NCI-H187 treated with DMSO at 0.1 percent for 48 hours (cell line): ENCODE measurements at places on chromosomes 1 and 21.

DNA sequence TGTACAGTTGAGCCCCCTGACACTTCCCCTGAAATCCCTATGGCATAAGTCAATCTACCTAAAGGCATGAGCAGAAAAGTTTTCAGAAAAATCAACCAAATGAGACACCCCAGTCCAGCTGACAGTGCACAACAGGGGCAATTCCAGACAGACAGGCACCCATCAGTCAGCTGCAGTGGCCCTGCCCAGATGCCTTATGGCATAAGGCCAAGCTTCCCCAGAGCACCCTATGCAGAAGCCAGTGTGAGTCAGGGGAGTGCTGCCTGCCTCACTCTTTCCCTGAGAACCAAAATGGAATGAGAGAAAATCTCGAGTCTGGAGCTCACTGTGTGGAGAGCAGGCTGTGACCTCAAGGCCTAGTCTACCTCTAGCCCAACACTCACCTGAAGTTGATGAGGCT lies 38.1 kb downstream of the MRAP start:
- no peak for DNase-seq

DNA sequence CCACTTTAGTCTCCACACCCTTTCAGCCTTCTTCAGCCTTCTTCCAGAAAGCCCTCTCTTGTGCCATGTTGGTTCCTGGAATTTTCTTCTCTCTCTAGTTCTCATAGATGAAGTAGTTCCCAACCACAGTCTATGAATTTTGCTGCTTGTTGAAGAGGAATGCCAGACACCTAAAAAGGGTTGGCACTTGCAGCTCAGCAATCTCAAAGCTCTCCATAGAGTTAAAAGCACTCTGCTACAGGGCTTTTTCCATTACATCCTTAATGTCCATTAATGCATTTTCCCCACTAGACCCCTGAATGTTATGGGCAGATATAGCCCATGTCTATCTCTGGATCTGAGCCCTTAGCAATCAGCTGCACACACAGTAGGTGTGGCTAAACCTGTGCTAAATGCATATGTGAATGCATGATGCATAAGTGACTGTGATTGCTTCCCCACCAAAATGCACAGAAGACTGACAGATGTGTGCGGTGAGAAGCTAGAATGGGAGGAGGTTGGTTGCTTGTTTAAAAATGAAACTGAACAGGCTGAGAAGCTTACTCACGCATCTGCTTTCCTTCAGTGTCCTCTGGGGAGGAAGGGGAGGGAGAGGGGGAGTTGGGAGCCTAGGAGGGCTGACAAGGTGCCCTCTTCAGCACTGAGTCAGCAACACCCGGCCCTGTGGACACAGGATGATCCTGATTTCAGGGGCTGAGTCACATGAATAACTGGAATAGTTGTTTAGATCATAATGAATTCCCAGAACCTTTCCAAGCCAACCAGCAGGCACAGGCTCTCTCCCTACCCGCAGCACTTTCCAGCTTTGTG lies 146.1 kb upstream of the FGGY start:
- DNase-seq, result no peak

GRCh38 chr1:215637041-215637573 lies 70.0 kb downstream of the KCTD3 start:
- DNase-seq, result no peak

DNA sequence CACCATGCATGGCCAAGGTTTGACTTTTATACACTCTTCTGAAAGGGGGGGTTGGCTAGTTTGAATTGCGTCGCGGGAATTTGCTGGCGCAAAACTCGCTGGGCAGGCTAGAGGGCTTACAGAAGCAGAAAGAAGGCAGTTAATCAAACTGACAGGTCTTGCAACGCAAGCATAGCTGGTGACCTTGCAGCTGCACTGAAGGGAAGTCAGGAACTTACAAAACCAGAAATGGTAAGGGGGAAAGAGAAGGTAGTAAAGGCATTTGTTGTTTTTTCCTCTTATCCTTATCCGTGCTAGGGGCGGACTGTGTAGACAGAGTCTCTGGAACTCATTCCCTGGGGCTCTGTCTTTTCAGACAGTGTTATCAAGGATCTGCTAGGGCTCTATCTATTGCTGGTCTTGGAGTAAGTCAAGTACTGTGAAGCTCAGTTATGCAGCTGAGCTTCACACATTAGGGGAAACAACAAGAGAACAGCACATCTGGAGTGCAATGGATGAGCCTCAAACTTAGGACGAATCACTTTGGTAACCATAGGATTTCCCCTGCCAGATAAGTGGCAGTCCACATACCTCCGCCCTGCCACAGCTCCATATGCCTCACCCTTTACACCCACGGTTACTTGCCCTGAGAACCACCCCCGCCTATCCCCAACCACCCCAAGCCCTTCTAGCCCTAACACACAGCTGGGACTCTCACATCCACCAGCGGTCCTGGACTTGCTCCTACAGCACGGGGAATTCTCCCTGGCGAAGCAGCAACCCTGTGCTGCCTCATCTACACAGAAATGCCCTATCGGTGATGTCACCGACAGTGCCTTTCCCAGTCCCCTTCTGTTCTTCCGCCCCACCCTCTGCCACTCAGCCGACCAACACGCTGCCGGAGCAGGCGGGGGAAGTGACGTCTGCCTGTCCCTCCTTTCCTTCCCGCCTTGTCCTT lies 251.4 kb downstream of the FAM72C start:
- no peak for DNase-seq
